ENCODE measurements at places on chromosomes 5 and 9.

- DNase-seq = no peak
These were observed 198.3 kb downstream of the AUH start for GRCh38 chr9:91163444-91163772.

DNA sequence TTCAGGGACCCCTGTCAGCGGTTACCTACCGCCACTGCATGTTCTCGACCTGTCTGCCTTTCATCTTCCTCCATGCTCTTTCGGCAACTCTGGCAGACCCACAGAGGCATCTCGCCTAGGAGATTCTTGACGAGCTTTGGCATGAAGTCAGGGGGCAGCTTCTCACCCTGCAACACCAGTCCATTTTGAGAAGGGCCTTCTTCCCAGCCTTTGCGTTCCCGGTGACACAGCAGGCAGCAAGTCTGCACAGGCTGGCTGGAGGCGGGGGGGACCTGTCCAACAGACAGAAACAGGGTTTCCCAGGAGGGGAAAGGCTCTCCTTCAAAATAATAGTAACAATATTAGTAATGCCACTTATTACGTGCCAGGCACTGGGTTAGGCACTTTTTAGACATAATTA, 15.5 kb downstream of the FAM193B start:
- DNase-seq = no peak

DNA sequence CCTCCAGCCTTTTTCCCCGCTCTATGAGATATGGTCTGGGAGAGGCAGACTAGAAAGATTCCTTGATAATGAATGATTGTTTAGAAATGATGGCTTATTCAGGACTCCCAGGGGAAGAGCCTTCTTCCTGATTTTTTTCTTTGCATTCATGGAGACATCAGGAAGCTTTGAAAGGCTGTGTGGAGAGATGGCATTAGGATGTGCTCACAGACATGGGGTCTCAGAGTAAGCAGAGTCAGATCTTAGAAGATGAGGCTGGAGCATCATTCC, 37.1 kb downstream of the PPARGC1B start:
- no peak for DNase-seq

DNA sequence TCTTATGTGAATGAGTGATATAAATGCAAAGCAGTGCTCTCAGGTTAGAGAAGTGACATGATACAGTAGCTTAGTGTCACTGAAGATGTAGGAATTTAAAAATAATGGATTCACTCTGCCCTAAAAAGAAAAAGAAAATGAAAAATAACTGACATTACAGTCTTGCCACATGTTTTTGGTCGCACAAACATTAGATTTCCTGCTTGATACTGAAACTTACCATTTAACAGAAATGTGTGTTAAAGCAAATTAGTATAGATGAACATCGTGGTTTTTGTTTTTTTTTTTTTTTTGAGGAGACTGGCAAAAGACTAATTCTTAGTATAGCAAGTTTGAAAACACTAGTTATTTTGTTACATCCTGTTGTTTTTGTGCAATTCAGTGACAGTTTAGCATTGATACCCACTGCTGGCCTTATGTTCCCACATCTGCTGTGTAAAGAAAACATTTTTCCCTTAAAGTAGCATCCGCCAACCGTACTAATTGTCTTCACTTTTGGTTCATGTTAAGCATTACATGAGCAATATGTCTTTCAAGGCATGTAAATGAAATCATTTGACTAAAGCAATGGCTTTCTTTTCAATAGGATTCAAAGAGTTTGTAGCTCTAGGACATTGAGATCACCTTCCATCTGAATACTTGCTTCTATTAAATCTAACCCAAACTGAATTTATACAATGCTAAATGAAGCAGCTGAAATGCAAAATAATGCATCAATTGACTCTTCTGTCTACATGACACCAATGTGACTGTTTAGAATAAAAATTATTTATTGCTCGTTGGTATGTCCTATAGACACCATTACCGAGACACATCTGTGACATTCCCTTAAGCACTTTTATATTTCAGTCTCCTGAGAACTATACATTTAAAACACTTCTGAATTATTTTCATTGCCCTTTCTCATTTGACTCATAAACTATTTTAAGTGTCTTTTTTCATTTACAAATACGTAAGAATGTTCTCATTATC, 859.1 kb downstream of the MAT2B start:
- DNase-seq = no peak

DNA sequence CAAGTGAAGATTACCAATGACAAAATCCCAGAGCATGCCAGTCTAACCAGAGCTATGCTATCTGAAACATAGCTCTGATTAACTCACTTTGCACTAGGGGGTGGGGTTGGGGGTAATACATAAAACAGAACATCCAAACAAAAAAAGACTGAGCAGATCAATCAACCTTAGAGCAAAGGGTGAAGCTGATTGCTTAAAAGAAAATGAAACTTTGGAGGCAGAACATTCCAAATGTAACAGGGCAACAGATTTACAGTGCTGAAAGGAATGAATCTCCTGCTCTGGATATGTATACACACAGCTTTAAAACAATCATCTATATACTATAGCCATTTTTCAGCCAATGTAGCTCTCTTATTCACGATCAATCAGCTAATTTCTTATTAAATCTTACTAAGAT, 4.9 kb downstream of the IL6ST start:
- no peak for DNase-seq

DNA sequence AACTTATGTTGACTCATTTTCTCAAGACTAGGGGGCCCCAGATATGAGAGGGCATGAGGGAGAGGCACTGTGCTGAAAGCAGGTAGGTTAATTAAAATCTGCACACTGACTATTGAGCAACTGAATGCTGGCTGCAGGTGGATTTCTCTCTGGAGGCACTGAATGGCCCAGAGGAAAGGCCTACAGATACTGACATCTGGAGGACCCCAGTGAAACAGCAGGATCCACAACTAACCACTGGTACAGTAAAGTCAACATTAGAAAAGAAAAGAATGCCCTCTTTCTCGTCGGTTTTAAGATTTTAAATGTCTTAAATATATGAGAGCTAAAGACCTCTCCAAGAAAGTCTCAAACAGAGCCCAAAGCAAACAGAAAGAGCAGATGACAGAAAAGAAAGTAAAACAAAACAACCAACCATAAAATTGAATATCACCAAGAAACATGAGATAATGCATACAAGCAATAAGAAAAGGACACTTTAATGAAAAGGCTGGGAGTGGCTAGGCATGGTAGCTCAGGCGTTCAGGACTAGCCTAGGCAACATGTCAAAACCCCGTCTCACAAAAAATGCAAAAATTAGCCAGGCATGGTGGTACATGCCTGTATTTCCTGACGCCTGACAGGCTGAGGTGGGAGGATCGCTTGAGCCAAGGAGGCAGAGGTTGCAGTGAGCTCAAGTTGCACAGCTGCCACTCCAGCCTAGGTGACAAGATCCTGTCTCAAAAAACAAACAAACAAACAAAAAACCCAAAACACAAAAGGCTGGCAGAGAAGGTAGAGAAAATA, 43.3 kb downstream of the PUM3 start:
- DNase-seq = no peak

- DNase-seq = no peak
These were observed 12.2 kb downstream of the FGF10 start for GRCh38 chr5:44377057-44377456.

DNA sequence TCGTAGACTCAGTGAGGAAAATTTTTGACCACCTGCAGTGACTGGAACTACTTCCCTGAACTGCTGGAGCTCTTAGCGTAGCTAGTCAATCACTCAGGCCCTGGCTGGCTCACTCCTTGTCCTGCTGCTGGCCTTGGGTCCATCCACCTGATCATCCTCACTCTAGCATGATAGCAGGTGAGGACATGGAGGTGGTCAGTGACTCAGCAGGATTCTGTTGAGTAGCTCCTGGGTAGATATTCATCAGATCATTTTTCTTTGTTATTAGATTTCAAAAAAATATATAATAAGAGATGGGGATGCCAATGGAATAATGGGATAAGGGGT, 25.0 kb upstream of the SEMA4D start:
- DNase-seq = no peak

- DNase-seq = no peak
These were observed 78.9 kb downstream of the GOLPH3 start for GRCh38 chr5:32095261-32095671.

DNA sequence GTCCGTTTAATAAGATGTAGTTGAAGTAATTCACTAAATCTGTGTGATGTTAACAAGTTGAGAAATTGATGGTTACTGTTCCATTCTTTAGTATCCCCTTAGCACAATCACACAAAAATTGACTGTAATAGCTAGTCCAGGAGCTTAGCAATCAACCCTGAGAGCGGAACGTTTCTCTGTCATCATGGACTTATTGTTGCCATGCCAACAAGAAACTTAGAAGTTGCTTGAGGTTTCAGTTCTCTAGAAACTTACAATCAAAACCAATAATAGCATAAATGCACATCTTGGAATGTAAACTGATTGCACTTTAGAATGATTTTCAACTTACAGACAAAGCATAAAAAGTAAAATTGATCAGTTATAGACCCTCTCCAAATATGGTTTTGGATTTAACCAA, 125.4 kb upstream of the ANKH start:
- DNase-seq = no peak

DNA sequence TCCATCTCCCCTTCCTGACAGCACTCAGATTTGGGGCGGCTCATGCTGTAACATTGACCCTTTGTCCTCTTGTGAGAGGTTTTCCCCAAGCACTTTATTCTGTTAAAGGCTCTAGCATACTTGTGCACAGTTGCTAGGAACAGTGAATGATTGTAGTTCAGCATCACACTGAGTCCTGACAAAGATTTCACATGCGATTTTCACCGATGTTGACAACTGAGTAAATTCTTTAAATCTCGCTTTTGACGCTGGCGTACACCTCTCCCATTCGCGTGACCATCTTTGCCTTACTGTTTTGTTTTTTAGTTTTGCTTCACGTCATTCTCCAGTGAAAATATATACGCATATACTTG, 780 bp downstream of the CDC37L1 start:
- DNase-seq = no peak

- DNase-seq = no peak
These were observed 8.3 kb downstream of the N4BP3 start for GRCh38 chr5:178121391-178122276.

DNA sequence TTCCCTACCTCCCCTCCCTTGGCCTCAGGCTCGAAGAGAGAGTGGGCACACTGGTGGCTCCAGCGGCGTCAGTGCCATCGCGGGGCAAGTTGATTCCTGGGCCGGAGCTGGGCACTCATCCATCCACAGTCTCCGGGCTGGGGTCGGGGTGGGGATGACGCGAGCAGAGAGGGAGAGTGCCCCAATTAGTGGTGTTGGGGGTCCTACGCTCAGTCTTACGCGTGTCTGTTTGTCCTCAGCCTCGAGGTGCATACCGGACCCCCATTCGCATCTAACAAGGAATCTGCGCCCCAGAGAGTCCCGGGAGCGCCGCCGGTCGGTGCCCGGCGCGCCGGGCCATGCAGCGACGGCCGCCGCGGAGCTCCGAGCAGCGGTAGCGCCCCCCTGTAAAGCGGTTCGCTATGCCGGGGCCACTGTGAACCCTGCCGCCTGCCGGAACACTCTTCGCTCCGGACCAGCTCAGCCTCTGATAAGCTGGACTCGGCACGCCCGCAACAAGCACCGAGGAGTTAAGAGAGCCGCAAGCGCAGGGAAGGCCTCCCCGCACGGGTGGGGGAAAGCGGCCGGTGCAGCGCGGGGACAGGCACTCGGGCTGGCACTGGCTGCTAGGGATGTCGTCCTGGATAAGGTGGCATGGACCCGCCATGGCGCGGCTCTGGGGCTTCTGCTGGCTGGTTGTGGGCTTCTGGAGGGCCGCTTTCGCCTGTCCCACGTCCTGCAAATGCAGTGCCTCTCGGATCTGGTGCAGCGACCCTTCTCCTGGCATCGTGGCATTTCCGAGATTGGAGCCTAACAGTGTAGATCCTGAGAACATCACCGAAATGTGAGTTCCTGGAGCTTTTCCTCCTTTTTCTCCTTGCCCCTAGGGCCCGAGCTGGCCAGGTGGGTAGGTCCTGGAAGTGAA, 861 bp downstream of the NTRK2 start:
- no peak for DNase-seq

DNA sequence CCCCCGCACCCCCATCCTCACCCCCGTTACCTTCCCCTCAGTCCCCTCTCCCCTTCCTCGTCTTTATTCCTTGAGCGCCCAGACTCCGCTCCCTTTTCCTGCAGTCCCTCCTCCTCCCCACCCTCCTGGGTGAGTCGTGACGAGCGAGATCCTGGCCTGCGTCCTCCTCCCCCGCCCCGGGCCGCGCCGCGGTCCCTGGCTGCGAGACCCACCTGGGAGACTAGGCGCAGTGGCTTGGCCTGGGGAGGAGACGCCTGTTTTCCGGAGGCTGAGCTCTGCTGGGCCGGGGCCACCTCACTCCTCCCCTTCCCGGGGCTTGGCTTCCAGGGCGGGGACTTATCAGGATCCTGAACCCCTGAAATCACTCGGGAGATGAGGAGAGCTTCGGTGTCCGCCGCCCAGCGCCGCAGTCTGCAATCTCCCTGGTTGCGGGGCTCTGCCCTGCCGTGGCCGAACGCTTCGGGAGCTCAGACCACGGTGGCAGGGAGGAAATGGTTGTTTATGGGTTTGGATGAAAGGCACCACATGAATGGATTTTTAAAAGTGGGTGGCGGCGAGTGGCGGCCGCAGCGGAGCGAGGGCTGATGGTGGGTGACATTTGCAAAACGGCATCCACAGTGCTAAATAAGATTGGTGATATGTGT, 984 bp downstream of the STXBP1 start:
- no peak for DNase-seq

GRCh38 chr5:75601996-75602395, 9.3 kb upstream of the ANKDD1B start:
- no peak for DNase-seq

DNA sequence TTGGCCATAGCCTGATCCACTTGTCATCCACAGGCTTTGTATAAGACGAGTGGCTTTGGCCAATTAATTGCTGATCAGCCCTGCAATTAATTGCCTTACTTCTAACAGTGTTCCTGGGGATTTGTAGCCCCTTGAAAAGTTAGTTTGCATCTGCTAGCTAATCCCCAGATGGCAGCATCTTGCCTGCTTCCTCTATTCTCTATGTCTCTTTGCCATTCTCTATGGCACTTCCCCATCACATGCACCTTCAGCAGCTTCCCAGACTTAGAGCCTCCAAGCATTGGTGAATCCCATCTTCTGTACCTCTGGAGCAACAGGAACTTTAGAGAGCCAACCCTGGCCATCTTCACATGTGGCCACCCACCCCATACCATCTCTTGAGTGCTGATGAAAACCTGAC, 197.0 kb upstream of the DMAC1 start:
- DNase-seq = no peak

DNA sequence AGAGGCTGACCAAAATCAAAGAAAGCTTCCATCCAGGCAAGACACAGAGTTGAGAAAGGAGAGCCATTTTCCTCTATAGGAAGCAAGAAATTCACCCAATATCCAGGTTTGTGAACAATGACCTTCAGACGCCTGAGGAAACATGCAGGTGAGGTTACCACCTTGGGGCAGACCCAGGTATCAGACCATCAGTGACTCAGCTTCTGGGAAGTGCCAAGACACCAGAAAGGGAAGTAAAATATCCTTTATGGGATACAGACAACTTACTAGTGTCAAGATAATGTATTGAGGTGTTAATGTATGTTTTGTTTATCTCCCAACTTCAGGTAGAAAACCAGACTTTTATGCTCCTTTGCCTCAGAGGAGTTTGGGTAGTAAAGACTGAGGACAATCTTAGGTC, 2.2 kb upstream of the DTWD2 start:
- DNase-seq = no peak

GRCh38 chr5:554284-554988, 30.2 kb upstream of the SLC9A3 start:
- no peak for DNase-seq

- no peak for DNase-seq
These were observed 184.2 kb downstream of the FANCC start for GRCh38 chr9:95133325-95133705.

GRCh38 chr5:43152946-43153345, 32.2 kb downstream of the ZNF131 start:
- DNase-seq = no peak

GRCh38 chr9:19173598-19174125, 46.4 kb upstream of the PLIN2 start:
- DNase-seq = no peak

All from stimulated activated CD4-positive, alpha-beta T cell treated with anti-CD3 and anti-CD28 coated beads, Interleukin-15, amount 100 ng/mL, for 48 hours (primary cell).